Urinary bladder (tissue), 4 donors: ENCODE measurements at places on chromosomes 16 and 17. TPM values are rescaled to one million over a fixed set of nuclear protein-coding genes. Genes with fewer than 3 reads are reported as not detected.

DNA sequence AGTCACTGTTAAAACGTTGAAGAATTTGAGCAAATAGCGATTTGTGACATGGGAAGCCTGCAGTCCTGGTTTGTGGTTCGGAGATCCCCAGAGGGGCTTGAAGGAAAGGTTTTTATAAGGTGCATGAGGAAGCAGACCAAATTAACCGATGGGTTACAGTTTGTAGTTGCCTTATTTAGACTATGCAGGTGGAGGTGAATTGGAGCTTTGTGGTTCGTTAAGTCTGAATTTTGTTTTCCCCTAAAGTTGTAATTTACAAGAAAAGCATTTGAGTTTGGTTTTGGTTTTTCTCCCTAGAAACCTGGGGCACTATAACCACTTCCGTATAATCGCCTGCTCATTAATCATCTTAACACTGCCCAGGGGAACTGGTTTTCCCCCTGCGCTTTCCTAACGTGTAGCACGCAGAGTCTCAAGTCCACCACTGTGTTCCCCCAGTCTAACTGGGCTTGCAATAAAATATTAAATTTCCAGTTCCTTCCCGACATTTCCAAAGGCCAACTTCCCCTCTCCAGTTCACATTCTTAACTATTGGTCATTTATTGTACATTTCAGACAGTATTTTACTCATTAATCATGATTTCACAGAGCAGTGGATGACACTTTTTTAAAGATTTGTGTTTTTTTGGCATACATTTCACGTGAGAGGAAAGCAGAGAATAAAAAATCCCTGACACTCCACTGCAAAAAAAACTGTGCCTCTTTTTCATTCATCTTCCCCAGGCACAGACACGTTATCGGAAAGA, 932 bp downstream of the ZNF267 start:
- no peak for DNase-seq

DNA sequence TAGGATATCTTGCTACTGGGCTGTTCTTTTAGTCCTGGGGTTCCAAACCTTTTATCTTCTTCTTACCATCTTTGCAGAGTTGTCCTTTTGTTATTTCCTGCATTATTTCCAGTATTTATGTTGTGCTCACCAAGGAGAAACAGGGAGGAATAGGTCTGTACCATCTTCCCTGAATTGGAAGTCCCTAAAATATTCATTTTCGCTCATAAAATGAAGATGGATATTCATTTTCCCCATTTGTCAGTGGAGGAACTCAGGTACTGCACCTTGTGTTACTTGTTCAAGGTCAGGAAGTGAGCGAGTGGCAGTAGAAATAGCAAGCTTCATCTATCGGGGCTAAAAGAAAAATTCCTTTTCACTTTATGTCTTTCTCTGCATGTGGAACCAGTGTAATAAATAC, 989.7 kb downstream of the CDH11 start:
- DNase-seq: no peak

- DNase-seq: no peak
Measured at GRCh38 chr16:46844771-46845170, 13.8 kb upstream of the C16orf87 start.

DNA sequence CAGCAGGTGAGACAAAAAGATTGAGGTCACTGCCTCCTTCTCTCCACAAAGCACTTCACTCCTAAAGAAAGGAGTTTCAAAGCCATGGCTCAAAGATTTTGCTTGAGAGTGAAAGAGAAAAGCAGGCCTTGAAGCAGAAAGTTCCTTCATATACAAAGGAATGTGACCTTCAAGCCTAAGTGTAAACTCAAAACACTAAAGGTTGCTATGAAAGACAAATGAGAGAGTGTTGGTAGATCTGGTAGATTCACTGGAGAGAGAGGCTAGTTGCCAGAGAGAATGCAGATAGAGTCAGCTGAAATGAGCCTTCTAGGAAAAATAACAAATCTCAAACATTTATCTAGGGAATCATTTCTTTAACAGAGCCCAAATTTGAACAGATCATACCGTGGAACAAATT, 305.2 kb downstream of the CDH8 start:
- DNase-seq: no peak

GRCh38 chr17:1485423-1486376, 6.8 kb downstream of the MYO1C start:
- DNase-seq: no peak

GRCh38 chr16:88064889-88065746, 113.9 kb downstream of the BANP start:
- no peak for DNase-seq

DNA sequence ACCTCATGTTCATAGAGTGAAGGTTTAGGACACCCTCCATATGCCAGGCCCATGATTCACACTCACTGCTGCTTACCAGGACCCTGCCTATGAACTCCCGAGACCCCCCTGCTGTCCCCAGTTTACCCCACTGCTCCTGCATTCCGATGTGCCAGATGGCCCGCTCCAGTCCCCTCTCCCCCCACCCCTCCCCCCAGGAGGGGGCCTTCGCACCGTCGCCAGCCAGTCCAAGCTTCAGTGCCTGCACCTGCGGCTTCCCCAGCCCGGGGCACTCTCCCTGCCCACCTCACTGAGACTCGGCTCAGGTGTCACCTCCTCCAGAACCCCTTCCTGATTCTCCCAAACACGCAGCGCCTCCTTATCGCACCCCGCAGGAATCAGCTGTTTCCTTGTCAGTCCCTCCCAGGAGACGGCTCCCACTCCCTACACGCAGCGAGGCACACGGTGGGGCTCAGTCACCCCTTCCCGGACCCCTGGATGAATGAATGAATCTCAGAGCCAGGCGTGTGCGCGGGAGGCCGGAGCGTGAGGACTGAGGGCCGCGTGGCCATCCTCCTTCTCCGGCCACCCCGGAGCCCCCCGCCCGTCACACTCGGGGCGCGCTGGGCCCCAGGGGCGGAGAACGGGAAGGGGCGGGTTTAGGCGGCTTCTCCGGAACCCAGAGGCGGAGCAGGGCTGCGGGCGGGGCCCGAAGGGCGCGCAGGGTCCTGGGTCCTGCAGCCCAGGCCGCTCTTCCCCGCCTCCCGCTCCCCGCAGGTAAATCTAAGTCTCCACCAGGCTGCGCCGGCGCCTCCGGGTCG, 1.6 kb downstream of the MYO1C start:
- no peak for DNase-seq

- no peak for DNase-seq
Measured at GRCh38 chr17:4365628-4366326, 698 bp downstream of the UBE2G1 start.

GRCh38 chr16:80594756-80595155, 54.0 kb downstream of the DYNLRB2 start:
- DNase-seq: no peak

- no peak for DNase-seq
Measured at GRCh38 chr17:69651921-69652320, 237.4 kb downstream of the MAP2K6 start.

- no peak for DNase-seq
Measured at GRCh38 chr16:4328782-4329775, 13.2 kb downstream of the GLIS2 start.

DNA sequence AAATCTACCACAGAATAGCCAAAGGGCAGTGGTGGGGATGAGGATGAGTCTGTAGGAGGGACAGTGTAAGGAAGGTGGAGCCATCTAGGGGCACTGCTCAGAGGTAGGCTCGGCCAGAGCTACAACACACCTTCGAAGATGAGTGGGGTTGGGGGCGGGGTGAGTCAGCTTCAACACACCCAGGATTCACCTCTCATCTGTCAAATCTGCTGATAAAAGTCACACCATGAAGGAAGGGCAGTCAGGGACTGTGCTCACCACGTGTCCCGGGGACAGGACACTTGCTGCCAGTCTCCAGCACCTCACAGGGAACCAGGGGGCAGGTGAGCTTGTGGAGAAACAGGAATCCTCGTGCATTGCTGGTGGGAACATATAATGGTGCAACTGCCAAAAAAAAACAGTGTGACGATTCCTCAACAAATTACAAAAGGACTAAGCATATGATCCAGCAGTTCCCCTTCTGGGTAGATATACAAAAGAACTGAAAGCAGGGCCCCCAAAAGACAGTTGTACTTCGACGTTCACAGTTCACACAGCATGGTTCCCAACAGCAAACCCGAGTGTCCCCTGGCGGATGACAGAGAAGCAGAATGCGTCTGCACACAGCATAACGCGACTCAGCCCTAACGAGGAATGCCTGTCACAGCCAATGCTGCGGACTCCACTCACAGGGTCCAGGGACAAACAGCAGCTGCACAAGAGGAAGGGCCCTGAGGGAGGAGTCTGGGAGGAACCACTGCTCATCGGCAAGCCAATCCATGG, 133.1 kb downstream of the ANKRD11 start:
- DNase-seq: no peak

GRCh38 chr17:50908860-50909764, 43.0 kb upstream of the TOB1 start:
- no peak for DNase-seq

GRCh38 chr16:75491876-75492275, 3.4 kb downstream of the CHST6 start:
- DNase-seq: no peak

DNA sequence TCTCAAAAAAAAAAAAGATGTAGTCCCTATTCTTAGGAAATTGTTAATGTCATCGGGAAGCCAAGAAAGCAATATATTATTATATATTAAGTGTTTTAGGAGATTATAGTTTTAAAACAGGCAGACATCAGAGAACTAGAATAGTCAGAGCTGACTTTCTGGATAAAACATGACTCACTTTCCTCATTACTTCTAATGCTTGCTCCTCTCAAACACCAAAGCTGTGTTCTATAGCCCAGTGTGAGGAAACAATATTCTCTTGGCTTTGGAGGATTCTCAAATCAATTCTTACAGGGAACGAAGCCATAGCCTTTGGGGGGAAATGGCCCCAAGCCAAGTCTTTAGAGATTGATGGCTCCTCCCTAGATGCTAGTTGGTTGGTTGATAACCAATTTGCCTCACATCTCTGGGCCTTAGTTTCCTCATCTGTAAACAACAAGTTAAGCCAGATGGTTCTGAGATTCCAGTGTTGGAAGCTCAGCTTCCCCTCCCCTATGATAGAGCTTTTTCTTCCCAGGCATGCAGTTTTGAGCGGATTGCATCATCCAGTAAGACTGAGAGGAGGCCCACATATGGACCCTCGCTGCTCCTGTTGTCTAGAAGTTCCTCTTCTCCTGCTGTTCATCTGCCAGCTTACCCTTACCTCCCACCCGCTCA, 12.4 kb downstream of the NMT1 start:
- DNase-seq: no peak

DNA sequence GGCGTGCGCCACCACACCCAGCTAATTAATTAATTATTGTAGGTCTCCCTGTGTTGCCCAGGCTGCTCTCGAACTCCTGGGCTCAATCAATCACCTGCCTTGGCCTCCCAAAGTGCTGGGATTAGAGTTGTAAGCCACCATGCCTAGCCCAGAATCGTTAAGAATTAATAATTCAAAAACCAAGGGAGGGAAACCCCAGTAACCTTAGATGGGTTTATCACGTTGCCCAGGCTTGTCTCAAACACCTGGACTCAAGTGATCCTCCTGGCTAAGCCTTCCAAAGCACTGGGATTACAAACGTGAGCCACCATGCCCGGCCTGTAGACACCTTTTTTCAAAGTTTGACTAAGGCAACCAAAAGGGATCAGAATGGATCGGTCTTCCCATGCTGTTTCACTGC, 21.6 kb downstream of the CD300LF start:
- DNase-seq: no peak

- no peak for DNase-seq
Measured at GRCh38 chr17:69433093-69433492, 18.6 kb downstream of the MAP2K6 start.

GRCh38 chr16:70156207-70156978, 17.2 kb upstream of the CLEC18C start:
- no peak for DNase-seq

DNA sequence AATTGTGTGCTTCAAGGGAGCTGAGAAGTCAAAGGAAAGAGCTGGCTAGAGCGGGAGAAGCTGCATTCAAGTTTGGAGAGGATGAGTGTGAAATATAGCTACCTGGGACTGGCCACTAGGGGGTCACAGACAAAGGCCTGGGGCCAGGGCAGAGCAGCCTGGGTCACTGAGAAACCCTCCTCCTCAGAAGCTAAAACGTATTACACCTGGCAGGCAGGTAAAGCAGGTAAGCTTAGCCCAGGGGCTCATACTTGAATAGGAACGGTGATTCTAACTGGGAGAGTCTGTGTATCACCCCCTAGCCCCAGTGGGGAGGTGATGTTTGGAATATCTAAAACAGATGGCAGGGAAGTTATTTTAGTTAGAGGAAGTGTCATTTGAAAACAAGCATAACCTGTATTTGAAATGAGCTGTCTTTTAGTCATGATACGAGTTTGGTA, 6.8 kb downstream of the KRT37 start:
- DNase-seq: no peak

GRCh38 chr16:1863681-1864460, 8.1 kb downstream of the MEIOB start:
- DNase-seq: no peak

- no peak for DNase-seq
Measured at GRCh38 chr16:81873206-81873605, 94.1 kb downstream of the PLCG2 start.

DNA sequence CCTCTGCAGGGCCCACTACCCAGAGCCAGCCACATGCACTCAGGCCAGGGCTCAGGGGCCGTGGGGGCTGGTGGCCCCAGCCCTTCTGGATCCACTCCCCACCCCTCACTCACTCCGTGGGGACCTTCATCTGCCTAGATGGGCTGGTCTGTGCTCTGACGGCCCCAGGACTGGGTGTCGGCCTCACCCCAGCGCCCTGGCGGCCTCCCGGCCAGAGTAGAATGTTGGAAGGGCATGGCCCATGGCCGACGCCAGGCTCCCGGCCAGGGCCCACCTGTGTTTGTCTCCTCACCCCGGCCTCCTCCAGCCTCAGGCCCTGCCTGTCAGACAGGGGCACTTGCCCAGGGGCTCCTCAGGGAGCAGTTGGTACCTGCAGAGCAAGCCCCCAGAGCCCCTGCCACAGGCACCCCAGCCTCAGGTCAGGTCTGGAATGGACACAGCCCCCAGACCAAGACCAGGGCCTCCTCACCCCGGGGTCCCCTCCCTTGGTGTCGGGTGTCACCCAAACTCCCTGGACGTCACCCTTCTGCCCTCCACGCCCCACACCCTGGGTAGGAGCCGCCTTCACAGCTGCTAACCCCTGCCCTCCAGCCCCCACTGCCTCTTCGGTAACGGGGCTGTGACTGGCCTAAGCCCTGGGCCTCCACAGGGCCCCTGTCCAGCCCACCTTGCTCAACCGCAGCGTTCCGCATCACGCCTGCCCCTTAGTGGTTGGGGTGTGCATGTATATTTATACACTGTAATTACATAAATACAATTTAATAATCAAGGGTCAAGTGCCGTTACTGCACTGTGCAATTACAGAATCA, 3.0 kb upstream of the CDH15 start:
- DNase-seq: no peak

SNX11 gene
- polyA plus RNA-seq: 20.7 TPM

ACSF2 gene
- 32.6 TPM for polyA plus RNA-seq

ABAT gene
- 12.3 TPM for polyA plus RNA-seq

ALOX12B gene
- not detected for polyA plus RNA-seq

APOBR gene
- 4.2 TPM for polyA plus RNA-seq

SKAP1 gene
- 2.1 TPM for polyA plus RNA-seq

ANKRD40CL gene
- not detected for polyA plus RNA-seq

FBXL19 gene
- 15.2 TPM for polyA plus RNA-seq

SERPINF2 gene
- polyA plus RNA-seq: 21.3 TPM

KRTAP2-2 gene
- not detected for polyA plus RNA-seq

OR3A1 gene
- not detected for polyA plus RNA-seq

LITAFD gene
- not detected for polyA plus RNA-seq
